ENCODE measurements at places on chromosomes 3 and 15. TPM values are rescaled to one million over a fixed set of nuclear protein-coding genes. Genes with fewer than 3 reads are reported as not detected.

Gene SMCO1
- 0.34 TPM for total RNA-seq

Gene PTPRG
- total RNA-seq: 31.9 TPM

Gene SLC22A14
- total RNA-seq: not detected

Gene WNT7A
- total RNA-seq: not detected

Gene PDZRN3
- 3.7 TPM for total RNA-seq

Gene TRPC1
- total RNA-seq: 8.2 TPM

Gene RBP2
- not detected for total RNA-seq

Gene FBXW12
- not detected for total RNA-seq

Gene GOLGA6D
- not detected for total RNA-seq

Gene CRYGS
- total RNA-seq: 0.34 TPM

Gene SHC4
- total RNA-seq: 0.67 TPM

Gene PLA2G4D
- not detected for total RNA-seq

Gene CIB2
- 2.8 TPM for total RNA-seq

Gene FBXO40
- not detected for total RNA-seq

Gene MYH15
- total RNA-seq: under 0.01 TPM

Gene COL6A5
- total RNA-seq: not detected

Gene DPPA2
- not detected for total RNA-seq

Gene CACNA1D
- under 0.01 TPM for total RNA-seq

Gene AADAC
- not detected for total RNA-seq

Gene GOLGA6A
- not detected for total RNA-seq

Gene FEZF2
- total RNA-seq: not detected

Gene TIMP4
- 11.3 TPM for total RNA-seq

Gene ALDH1A2
- total RNA-seq: 0.84 TPM

Gene LMAN1L
- total RNA-seq: not detected

Gene FLNB
- total RNA-seq: 112 TPM

Gene PLA2G4B
- 0.45 TPM for total RNA-seq

Gene OR5K2
- total RNA-seq: not detected

Gene BDH1
- total RNA-seq: 10.1 TPM

Gene GPR156
- 0.45 TPM for total RNA-seq

Gene GUCA1C
- not detected for total RNA-seq

Gene CPLX3
- not detected for total RNA-seq

Gene ITIH1
- not detected for total RNA-seq

Gene SIDT1
- total RNA-seq: not detected

Gene GREM1
- total RNA-seq: 26.1 TPM

Gene POLG
- 64.4 TPM for total RNA-seq

Gene TTC21A
- 0.59 TPM for total RNA-seq

Gene EEF1AKMT4
- 5.2 TPM for total RNA-seq

Gene KBTBD8
- total RNA-seq: 0.74 TPM

Gene TUSC7
- total RNA-seq: not detected

Gene EIF4E3
- 1.6 TPM for total RNA-seq

Gene SHF
- total RNA-seq: 1.3 TPM

Gene IL1RAP
- total RNA-seq: 6.6 TPM

Gene CERS3
- total RNA-seq: not detected

Gene KLHL40
- not detected for total RNA-seq

Gene TPRG1
- not detected for total RNA-seq

Gene COL8A1
- 84.6 TPM for total RNA-seq

Gene GPX1
- 639 TPM for total RNA-seq

Gene CRABP1
- total RNA-seq: not detected

Gene P2RY14
- total RNA-seq: not detected

Gene MED12L
- 0.17 TPM for total RNA-seq

Gene SPINK8
- total RNA-seq: not detected

Data from bronchus fibroblast of lung (primary cell).